COR-L47 (cell line): ENCODE measurements at places on chromosomes 2 and 18.

DNA sequence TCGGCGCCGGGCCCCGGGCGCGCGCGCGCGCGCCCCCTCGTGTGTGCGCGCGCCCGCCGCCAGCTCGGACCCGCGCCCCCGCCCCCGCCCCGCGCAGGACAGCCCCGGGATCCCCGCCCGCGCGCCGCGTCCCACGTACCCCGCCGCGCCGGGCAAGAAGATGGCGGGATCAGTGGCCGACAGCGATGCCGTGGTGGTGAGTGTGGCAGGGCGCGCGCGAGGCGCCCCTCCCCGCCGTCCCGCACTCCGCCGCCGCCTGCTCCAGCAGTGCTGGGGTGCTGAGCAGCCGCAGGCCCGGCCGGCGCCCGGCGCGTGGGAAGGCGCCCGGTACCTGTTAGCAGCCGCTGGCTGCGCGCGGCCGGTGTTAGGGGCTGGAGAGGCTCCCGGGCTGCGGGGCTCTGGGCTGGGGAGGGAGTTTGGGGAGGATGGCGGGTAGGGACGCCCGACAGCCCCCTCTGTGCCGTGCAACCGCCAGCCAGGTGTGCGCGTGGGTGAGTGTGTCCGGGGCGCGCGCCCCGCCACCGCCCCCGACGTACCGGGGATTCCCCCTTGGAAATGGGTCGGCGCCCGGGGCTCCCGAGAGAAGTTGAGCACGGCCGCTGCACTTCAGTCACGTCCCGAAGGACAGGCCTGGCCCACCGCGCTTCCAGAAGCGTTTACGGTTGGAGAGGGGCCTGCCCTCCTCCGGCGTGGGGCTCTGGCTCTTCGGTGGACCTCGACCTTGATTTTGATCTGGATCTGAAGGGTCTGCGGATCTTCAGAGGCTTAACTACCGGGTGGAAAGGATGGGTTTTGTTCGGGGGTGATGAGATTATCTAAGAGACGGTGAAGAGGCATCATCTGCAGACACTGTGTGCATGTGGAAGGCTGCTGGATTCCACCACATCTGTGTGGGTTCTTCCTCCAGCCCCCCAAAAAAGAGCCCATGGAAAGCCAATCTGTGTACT is 697 bp downstream of the LGALSL start:
- DNase-seq = peak; percentile 41

- no peak for DNase-seq
These were observed 72.3 kb downstream of the SMAD7 start for GRCh38 chr18:48878471-48878870.

GRCh38 chr2:167843657-167844056 is 403.7 kb downstream of the STK39 start:
- DNase-seq = no peak

- DNase-seq = no peak
These were observed 110.2 kb upstream of the PIEZO2 start for GRCh38 chr18:11259469-11260150.

DNA sequence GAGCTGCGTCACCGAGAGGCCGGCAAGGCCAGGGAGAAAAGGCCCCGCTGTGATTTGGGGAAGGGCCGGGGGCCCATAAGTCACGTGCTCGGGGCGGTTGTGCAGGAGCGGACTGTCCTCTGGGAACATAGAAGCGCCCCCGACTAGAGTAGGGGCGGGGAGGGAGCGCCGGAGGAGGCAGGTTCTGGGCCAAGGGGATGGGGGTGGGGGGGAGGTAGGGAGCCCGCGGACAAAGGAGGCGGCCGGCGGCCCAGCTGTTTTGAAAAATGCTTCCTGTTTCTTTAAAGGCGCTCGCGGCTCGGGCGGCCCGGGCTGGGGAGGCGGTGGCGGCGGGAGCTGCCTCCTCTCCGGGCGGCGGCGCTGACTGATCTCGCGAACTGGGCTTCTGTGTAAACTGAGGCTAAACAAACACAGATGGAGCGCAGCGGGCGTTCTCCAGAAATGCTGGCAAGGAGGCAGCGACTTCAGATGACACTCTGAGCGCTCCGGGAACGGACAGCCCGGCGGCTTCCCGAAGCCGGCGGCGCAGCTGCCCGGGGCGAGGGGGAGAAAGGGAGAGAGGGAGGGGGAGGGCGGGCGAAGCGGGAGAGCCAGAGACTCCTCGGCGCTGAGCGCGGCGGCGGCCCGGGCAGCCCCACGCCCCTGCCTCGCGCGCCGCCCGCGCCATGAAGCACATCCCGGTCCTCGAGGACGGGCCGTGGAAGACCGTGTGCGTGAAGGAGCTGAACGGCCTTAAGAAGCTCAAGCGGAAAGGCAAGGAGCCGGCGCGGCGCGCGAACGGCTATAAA is at the start of gene ATOH8:
Gene ATOH8, plus strand, starts transcription at position 467 of the 788 bp plus-strand sequence. Its CDS starts 199 bp downstream, at position 666.
- peak; percentile 70 for DNase-seq

GRCh38 chr18:69400253-69400975 is at the start of gene DOK6:
Gene DOK6 (plus strand): TSS chr18:69400888.
- DNase-seq = peak; percentile 60

GRCh38 chr2:106020032-106020431 is 174.1 kb downstream of the UXS1 start:
- DNase-seq = no peak

- DNase-seq = no peak
These were observed 101.0 kb downstream of the STPG4 start for GRCh38 chr2:47054036-47054555.

DNA sequence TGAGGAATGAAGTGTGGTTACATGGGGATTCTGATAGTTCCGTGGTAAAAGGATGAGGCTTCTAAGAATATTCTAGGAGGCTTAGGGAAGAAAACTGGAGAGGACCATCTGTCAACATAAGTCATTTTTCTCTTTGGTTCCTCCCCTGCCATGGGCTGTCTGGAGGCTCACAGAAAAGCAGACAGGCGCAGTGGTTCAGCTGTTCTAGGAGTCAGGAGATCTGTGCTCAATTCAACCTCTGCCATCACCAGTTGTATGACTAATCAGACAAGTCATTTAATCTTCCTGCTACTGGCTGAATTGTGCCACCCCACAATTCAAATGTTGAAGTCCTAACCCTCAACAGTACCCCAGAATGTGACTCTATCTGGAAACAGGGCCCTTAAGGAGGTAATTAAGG is 36.4 kb downstream of the ADAM17 start:
- no peak for DNase-seq

- DNase-seq = peak; percentile 86
These were observed 172.3 kb downstream of the PRKCE start for GRCh38 chr2:45823723-45824206.

GRCh38 chr2:147827088-147827375 is 17.8 kb upstream of the ACVR2A start:
- no peak for DNase-seq

GRCh38 chr18:50614838-50615237 is 55.0 kb downstream of the MAPK4 start:
- no peak for DNase-seq

- no peak for DNase-seq
These were observed 73.7 kb upstream of the SLC1A4 start for GRCh38 chr2:64915510-64915900.

- DNase-seq = peak; percentile 10
These were observed 97.0 kb downstream of the RNF144A start for GRCh38 chr2:7014174-7014640.

DNA sequence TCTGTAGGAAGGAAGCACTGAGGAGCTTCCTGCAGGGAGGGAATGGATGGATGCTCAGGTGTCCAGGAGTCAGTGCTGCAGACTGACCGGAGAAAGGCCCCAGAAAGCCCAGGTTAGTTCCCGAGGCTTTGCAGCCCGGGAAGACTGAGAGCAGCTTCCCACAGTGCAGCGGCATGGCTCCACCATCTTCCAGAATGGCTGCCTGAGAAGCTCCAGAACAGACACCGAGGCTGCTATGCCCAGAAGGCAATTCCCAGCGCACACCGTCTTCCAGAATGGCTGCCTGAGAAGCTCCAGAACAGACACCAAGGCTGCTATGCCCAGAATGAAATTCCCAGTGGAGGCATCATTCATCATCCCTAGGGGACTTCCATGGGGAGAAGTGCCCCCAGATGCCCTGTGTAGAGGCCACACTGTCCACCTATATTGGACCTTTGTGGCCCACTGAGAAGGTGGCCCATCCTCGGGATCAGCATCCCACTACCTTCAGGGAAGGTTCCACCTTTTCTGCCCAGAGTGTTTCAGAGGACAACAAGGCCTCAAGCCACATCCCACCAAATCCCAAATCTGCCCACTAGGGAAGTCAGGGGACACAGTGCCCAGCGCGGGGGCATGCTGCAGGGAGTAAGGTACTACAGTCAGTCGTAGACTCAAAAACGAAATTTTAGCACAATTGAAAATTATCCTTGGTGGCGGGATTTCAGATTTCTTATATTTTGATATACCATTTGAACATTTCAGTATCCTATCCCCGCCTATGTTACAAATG is 80.5 kb downstream of the KCNF1 start:
- DNase-seq = no peak

DNA sequence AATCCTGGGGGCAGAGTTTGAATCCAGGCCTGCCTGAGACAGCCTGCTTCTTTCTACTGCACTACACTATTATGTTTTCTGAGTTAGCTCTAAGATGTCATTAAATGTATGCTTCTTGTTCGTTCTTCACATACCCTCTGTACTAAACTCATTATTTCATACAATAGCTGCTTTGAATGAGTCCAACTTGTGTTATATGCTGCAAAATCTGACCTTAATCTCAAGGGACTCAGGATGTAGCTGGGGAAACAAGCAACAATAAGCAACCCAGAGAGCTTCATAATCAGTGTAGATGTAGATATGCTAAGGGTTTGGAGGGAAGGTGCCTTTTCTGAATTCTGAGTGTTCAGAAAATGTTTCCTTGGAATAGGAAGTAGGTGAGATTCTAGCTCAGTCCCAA is 14.4 kb downstream of the FMNL2 start:
- DNase-seq = no peak

- DNase-seq = no peak
These were observed 364.3 kb downstream of the PLCL1 start for GRCh38 chr2:198168651-198169050.

- no peak for DNase-seq
These were observed 60.1 kb upstream of the CAPN13 start for GRCh38 chr2:30867385-30867784.

- no peak for DNase-seq
These were observed 24.9 kb upstream of the YWHAQ start for GRCh38 chr2:9655441-9656269.

GRCh38 chr2:214808981-214809750 is at the start of gene BARD1:
Gene BARD1 (minus strand): TSS chr2:214809683. CDS start chr2:214809569, 114 bp downstream.
- peak; percentile 63 for DNase-seq

DNA sequence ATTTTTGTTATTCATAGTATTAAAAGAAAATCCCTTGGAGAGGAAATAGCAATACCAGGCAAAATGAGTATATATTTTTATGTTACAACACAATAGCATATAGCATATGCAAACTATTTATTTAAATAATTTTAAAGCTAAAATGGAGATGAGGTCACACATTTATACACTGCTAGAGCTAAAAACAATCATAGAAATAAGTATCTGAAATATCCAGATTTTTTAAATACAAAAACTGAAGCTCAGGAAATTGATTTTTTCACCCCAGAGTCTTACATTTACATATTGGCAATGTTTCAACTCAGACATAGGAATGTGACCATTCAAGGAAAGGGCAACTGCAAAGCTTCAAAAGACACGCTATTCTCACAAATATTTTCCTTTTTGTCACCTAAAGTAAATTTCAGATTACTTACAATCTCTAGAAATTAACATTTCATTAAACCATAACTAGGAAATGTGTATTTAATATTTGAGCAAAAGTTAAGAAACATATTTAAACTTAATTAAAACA is 8.9 kb downstream of the TFPI start:
- DNase-seq = no peak

GRCh38 chr2:101748000-101748399 is 50.5 kb downstream of the MAP4K4 start:
- no peak for DNase-seq

DNA sequence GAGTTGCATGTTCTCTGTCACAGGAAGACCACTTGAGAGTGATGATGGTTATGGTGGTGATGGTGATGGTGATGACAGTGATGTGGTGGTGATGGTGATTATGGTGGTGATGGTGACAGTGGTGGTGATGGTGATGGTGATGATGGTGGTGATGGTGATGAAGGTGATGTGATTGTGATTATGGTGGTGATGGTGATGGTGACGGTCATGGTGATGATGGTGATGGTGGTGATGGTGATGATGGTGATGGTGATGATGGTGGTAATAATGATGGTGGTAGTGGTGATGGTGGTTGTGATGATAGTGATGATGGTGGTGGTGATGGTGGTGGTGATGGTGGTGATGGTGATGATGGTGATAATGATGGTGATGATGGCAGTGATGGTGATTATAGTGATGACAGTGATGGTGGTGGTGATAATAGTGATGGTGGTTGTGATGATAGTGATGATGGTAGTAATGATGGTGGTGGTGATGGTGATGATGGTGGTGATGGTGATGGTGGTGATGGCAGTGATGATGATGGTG is 93.7 kb downstream of the ASB1 start:
- DNase-seq = no peak

DNA sequence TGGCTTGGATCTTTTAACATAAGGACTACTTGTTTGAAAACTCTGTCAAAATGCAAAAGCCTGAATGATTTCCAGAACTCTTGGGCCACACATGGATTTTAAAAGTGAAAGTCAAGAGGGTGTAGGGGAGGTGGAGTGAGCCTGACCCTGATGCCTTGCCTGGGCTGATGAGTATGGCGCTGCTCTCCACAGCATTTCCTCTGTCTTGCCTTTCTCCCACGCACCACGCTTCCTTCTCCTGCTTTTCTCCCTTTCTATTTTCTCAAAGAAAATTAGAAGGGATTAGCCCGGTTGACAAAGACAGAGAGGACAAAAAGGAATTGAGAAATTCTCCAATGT is 207.0 kb upstream of the CCDC68 start:
- no peak for DNase-seq

- no peak for DNase-seq
These were observed 119.3 kb downstream of the PRKCE start for GRCh38 chr2:45770811-45771210.

DNA sequence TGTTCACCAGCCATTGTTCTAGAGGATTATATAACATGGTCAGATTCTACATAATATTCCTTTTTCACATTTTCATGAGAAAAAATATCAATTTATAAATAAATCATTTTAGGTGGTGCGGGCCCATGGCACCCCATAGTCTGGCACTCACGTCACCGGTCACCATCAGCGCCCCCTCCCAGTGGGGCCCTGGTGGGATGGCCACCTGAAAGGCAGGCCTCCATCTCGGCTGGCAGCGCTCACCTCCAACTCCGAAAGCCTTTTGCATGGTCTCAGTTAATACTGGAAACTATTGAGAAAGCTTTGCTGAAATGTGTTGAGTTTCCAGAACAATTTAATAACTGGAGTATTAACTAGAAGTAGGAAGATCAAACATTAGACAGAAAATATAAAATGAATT is 141.4 kb upstream of the SALL3 start:
- DNase-seq = no peak
